ENCODE measurements at places on chromosomes 12 and 14. TPM values are rescaled to one million over a fixed set of nuclear protein-coding genes. Genes with fewer than 3 reads are reported as not detected.

The LRP1-AS gene
- total RNA-seq: not detected

GRCh38 chr14:69268763-69269162, 8.8 kb downstream of the GALNT16 start:
- no peak for DNase-seq

- DNase-seq: no peak
These were observed 38.1 kb upstream of the CDK17 start for GRCh38 chr12:96438330-96438729.

The RNASE7 gene
- not detected for total RNA-seq

DNA sequence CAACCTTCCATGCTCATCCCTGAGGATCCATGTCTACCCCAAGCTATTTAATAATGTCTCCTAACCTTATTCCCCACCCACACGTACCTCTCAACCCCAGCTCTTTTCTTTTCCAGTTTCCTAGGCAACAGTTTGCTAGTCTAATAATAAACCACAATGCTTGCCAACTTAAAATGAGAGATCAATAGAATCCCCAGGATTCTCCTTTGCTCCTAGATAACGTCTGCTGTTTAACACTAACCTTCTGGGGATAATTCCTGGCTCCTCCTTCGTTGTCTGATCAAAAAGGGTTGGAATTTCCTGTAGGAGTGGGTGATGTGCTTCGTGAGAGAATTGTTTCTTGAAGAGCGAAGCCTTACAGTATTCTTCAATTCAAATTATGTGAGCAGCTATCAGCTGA, 42.2 kb upstream of the DBX2 start:
- no peak for DNase-seq

The PLEKHH1 gene
- total RNA-seq: 2.3 TPM

DNA sequence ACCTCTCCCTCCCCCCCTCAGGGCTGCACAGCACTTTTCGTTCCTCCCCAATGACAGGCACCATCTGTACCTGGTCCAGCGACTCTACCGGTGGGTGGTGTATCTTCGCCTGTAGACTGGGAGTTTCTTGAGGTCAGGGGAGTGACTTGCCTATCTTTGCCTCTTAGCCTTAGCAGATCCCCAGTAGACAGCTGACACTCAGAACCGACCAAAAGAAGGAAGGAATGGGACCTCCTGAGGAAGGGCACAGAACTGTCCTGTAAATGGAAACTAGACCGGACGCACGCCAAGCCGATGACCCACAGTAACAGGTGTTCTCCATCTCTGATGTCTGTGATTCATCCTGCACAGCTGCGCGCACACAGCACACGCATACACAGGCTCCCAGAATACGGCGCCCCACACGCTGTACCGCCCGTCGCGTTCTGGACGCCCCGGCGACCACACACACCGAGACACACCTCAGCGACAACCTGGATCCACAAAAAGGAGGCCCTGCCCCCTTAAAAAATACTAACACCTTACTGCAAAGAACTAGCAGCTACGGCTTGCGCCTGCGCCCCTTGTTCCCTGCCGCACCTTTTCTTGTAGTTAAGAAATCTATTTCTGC, 673 bp upstream of the TTC9 start:
- peak; percentile 76 for DNase-seq

- peak; percentile 8 for DNase-seq
These were observed 251.3 kb upstream of the RPL10L start for GRCh38 chr14:46902837-46903236.

- no peak for DNase-seq
These were observed 19.4 kb upstream of the PARP11 start for GRCh38 chr12:3892631-3893030.

DNA sequence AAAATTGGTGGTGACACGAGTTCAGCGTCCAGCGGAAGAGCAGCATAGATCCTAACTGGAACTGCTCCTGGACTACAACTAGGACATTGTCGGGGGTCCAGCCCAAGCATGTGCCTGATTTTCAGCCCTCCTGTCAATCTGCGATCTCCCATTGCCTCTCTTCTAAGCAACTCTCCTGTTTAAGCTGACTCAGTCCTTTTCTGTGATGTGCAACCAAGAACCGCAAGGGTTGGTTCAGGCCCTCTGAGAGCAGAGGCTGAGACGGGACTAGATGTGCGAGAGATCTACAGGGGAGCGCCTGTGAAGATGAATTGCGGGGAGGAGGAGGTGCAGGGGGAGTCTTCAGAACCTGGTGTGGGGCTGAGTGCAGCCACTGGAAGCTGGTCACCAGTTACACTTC, 3.7 kb upstream of the PAPLN start:
- no peak for DNase-seq

GRCh38 chr14:69091006-69091405, 61.9 kb downstream of the DCAF5 start:
- no peak for DNase-seq

- no peak for DNase-seq
These were observed 448.1 kb downstream of the APAF1 start for GRCh38 chr12:99093166-99093565.

GRCh38 chr12:57477710-57478681, 1.7 kb downstream of the ARHGAP9 start:
- no peak for DNase-seq

DNA sequence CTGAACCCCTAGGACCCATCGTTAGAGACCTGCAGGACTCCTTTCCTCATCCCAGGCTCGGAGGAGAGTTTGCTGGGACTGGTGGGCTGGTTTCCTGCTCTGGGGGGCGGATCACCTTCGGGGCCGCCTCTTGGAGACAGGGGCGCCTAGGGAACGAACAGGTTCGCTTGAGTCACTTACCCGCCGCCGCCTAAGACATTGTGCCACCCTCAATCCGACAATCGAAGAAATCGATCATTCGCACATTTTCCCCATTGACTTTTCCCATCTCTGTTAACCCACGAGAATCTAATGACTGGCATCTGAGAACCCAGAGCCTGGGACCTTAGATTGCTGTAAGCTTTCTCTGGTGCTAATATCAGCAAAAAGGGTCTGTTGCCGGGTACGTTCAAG, 322 bp downstream of the SLC39A9 start:
- no peak for DNase-seq

GRCh38 chr12:64621257-64621942, 11.1 kb downstream of the RASSF3 start:
- no peak for DNase-seq

The CIPC gene
- total RNA-seq: 24.9 TPM

DNA sequence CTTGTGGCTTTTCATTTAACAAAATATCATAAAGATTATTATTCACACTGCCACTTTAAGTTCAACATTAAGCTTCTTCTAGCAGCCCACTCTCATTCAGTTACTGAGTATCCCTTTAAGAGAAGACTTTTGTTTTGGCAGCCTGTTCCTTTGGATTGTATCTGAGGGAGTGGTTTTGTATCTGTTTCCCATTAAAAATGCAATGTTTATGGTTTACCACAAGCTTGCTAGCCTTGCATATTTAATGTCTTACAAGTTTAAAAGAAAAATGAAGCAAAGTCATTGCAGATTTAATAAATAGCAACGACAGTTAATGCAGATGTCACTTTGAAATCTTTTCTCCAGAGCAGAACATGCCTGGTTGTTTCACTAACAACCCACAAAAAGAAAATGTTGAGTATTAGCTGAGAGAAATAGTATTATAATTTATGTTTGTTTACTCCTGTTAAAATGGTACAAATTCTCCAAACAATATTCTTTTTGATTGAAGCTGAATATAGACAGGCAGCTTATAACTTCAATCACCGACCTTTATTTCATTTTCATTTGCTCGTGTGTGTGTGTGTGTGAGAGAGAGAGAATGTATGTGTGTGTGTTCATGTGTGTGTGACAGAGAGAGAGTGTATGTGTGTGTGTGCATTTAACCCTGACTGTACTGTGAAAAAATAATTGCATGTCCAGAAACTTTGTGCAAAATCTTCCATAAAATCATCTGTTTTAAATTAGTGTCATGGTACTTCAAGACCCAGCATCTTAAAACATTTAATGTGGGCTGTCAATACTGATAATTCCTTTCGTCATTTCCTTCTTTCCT, 1.8 kb downstream of the DCN start:
- no peak for DNase-seq

GRCh38 chr12:94603434-94604365, 46.7 kb downstream of the TMCC3 start:
- DNase-seq: no peak

- no peak for DNase-seq
These were observed 48.5 kb downstream of the MDM2 start for GRCh38 chr12:68856510-68856909.

DNA sequence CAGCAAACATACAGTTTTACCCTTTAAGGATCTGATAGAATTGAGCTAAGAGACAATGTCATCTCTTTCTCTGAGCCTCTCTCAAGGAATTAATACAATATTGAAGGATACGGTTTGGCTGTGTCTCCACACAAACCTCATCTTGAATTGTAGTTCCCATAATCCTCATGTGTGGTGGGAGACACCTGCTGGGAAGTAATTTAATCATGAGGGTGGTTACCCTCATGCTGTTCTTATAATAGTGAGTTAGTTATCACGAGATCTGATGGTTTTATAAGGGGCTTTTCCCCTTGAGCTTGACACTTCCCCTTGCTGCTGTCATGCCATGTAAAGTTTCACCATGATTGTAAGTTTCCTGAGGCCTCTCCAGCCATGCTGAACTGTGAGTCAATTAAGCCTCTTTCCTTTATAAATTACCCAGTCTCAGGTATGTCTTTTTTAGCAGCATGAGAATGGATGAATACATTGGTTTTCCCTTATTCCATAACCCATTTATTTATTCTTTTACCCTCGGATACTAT, 47.6 kb downstream of the TMEM30B start:
- DNase-seq: no peak

The CLEC4D gene
- total RNA-seq: 1.1 TPM

- DNase-seq: no peak
These were observed 53.1 kb downstream of the CNTN1 start for GRCh38 chr12:40745386-40745785.

- no peak for DNase-seq
These were observed at the start of gene RTL1 for GRCh38 chr14:100903672-100904185. TSS of gene RTL1 (minus strand) at chr14:100903722. CDS start at chr14:100884788, 18,934 bp downstream.

DNA sequence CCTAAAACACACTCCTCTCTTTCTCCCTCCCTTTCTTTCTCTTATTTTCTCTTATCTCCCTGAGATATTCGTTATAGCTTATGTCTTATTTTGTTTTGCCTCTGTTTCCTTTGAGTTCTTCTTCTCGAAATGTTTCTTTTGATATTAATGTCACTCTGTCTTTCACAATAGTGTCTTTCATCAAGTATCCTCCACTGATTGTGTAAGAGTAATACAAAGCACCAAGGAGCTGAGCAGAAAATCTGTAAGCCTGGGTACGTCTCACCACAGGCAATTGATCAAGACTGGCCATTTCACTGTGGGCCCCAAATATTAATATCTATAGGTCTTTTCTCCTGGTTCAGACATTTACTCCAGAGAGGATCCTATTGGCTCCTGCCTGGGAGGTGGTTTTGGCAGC, 4.8 kb upstream of the LYZ start:
- no peak for DNase-seq

GRCh38 chr14:28157887-28158791, 608.4 kb upstream of the FOXG1 start:
- no peak for DNase-seq

DNA sequence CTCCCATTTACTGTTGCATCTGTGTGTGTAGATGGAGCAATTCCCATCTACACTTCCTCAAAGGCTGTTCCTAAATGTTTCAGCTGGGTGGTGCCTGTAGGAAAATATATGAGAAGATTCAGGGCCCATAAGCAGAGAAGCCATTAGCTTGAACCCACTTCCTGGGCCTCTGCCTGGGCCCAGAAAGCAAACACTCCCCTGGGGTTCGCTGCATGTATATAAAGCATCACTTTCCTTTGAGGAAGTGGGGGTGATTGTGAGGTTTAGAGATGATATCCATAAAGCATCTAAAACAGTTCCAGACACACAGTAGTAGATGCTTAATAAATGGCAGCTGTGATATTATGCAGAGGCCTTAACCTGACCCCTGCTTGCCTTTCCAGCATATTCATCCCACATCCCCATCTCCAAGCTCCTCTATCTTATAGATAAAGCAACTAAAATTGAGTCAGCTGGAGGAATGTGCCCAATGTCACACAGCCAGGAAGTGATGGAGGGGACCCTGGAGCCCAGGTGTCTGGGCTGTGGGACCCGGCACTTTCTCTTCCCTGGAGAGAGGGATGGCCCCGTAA, 280.0 kb upstream of the CRY1 start:
- no peak for DNase-seq

The CYP46A1 gene
- 1.3 TPM for total RNA-seq

- no peak for DNase-seq
These were observed 56.2 kb downstream of the MIPOL1 start for GRCh38 chr14:37253905-37254304.

The ACOT2 gene
- 40.2 TPM for total RNA-seq

The PMCH gene
- not detected for total RNA-seq

The KLRK1 gene
- 8.1 TPM for total RNA-seq

- DNase-seq: no peak
These were observed 501 bp upstream of the HSP90B1 start for GRCh38 chr12:103929784-103930033.

DNA sequence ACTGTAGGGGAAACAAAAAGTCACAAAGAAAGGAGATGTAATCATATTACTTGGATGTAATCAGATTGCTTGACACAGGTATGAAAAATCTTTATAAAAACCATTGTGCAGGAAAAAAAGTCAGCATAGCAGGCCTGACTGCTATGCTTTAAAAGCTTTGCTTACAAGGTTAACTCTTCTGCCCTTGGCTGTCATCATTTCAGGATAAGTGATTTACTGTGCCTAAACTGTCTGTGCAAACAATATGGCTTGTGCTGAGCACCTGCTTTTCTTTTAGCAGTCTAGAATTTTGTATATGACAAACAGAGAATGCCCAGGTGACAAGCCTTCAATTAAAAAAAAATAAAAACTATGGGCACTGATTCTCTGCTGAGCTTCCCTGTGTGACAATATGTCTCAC, 63.8 kb upstream of the PLEKHG7 start:
- DNase-seq: no peak

- DNase-seq: no peak
These were observed 11.6 kb upstream of the CHFR start for GRCh38 chr12:132899033-132899432.

DNA sequence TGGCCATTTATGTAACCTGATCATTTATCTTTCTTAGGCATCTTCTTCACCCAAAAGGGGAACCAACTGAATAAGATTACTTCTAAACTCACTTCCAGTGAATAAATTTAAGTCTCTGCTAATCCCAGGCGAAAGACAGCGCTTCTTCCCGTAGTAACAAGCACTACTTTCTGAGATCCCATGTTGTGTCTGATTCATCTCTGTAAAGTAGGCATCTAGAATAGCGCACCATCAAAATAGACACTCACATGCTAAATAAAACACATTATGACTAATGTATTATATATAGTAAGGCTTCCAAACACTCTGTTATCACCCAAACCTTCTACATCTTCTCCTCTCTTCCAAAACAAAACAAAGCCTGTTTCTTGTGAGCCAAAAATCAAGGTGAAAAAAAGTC, 15.1 kb downstream of the GTF2A1 start:
- no peak for DNase-seq

All from upper lobe of right lung (tissue), 1 donor.